Hepatocyte (in vitro differentiated cells): ENCODE measurements at places on chromosomes 4 and X.

DNA sequence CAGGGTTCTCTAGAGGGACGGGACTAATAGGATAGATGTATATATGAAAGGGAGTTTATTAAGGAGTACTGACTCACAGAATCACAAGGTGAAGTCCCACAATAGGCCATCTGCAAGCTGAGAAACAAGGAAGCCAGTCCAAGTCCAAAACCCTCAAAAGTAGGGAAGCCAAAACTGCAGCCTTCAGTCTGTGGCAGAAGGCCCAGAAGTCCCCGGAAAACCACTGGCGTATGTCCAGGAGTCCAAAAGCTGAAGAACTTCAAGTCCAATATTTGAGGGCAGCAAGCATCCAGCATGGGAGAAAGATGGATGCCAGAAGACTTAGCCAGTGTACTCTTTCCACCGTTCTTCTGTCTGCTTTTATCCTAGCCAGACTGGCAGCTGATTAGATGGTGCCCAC, 227.2 kb downstream of the KCTD8 start:
- no peak overlapping the region for H3K27ac ChIP-seq
- DNase-seq = no peak
- no peak overlapping the region for H3K4me3 ChIP-seq
- H3K36me3 ChIP-seq = no peaks in the 10 kb centered on the region

GRCh38 chrX:316351-317325, 2.0 kb downstream of the GTPBP6 start:
- H3K36me3 ChIP-seq = no peaks in the 10 kb centered on the region
- no peak overlapping the region for H3K27ac ChIP-seq
- H3K4me3 ChIP-seq = no peak overlapping the region
- no peaks in the 10 kb centered on the region for H3K4me1 ChIP-seq
- H3K27me3 ChIP-seq = no peaks in the 10 kb centered on the region
- no peak for DNase-seq

DNA sequence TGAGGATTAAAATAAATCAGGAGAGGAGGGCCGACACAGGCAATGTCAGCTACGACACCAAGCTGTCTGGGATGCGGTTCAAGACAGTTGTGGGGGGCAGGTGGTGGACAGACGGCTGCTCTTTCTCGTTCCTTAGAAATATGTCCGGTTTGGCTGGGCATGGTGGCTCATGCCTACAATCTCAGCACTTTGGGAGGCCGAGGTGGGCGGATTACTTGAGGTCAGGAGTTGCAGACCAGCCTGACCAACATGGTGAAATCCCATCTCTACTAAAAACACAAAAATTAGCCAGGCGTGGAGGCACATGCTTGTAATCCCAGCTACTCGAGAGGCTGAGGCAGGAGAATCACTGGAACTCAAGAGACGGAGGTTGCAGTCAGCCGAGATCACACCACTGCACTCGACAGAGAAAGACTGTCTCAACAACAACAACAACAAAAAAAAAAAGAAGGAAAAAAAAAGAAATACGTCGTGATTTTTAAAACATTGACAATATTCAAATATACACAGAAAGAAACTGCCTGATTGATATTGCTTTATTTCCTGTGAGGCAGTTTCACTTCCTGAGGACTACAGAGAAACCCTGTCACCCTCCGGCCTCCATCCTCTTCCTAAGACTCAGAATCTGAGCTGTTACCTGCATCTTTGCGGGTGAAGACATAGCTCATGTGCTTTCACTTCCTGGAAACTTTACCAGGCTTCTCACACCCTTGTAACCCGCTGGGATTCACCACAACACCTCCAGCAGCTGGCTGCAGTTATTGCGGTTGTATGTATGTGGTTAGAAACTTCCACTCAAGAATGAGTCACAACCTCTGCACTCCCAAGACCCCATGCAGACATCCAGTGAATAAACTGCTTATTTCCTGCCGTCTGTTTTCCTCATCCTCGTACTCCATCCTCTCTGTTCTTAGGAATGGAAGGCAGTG, 63.8 kb upstream of the STS start:
- H3K4me3 ChIP-seq = no peak overlapping the region
- no peaks in the 10 kb centered on the region for H3K27me3 ChIP-seq
- H3K4me1 ChIP-seq = no peaks in the 10 kb centered on the region
- H3K27ac ChIP-seq = no peak overlapping the region

DNA sequence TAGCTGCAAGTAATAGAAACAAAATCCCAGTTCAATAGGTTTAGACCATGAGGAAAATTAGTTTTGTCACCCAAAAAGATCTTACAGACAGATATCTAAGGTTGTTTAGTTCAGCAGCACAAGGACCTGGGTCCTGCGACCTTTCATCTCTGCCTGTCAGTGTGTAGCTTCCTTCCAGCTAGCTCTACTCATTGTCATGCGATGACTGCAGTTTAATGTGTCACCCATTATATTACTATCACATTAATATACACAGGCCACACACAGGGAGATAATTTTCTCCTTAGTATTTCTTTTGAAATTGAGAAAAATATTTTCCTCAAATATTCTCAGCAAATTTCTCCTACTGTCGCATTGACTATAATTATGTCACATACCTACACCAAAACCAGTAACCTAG, 232.1 kb upstream of the ARSJ start:
- H3K27me3 ChIP-seq = no peaks in the 10 kb centered on the region
- no peaks in the 10 kb centered on the region for H3K4me1 ChIP-seq
- no peak overlapping the region for H3K27ac ChIP-seq
- no peak overlapping the region for H3K4me3 ChIP-seq

DNA sequence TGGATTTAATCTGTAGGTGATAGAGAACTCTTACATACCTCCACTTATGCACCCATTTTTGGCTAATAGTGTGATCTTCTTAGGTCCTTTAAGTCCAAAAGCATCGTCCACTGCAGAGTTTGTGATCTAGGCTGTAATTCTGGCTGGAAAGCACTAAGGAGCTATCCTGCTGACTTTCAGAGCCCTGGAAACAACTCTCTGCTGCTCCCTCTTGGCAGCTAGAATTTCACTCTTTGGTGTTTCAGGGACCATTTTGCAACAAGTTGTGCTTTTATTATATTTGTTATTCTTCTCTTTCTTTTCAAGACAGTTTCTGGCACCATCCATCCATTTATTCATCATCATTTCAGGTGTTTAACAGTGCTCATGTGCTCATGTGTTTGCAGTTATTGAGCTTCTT, 130.0 kb downstream of the RBM46 start:
- no peak overlapping the region for H3K27ac ChIP-seq
- peak; percentile 32 for DNase-seq
- H3K4me1 ChIP-seq = peaks cover 8% of the 10 kb centered on the region
- H3K27me3 ChIP-seq = no peaks in the 10 kb centered on the region
- no peak overlapping the region for H3K4me3 ChIP-seq
- no peaks in the 10 kb centered on the region for H3K36me3 ChIP-seq

- no peaks in the 10 kb centered on the region for H3K36me3 ChIP-seq
- no peak overlapping the region for H3K4me3 ChIP-seq
- no peaks in the 10 kb centered on the region for H3K27me3 ChIP-seq
- H3K27ac ChIP-seq = peak overlapping the region; percentile 65
Measured at GRCh38 chr4:146032234-146032860, 93.7 kb upstream of the ZNF827 start.

- H3K36me3 ChIP-seq = no peaks in the 10 kb centered on the region
- DNase-seq = no peak
- H3K27ac ChIP-seq = no peak overlapping the region
- H3K27me3 ChIP-seq = no peaks in the 10 kb centered on the region
- H3K4me1 ChIP-seq = no peaks in the 10 kb centered on the region
Measured at GRCh38 chrX:9698576-9698975, 67.1 kb downstream of the GPR143 start.

DNA sequence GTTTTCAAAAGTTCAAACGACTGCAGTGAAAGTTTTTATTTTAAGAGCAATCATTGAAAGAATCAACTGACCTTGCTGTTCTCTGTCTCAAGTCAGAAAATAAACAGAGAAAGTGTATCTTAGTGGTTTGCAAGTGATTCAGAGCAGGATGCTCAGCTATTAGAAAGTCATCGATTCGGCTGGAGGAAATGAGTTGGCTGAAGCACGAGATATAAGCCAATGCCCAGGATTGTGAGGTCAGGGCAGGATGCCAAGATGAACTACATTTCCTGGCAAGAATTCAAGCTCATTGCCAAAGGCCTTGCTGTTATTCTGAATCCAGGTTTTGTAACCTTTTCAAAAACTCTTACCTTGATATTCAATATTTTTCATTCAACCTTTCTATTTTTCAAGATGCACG, 541.4 kb upstream of the BOD1L1 start:
- no peaks in the 10 kb centered on the region for H3K4me1 ChIP-seq
- no peak overlapping the region for H3K27ac ChIP-seq
- H3K27me3 ChIP-seq = no peaks in the 10 kb centered on the region

- peak; percentile 69 for DNase-seq
- peaks cover 16% of the 10 kb centered on the region for H3K4me1 ChIP-seq
- no peaks in the 10 kb centered on the region for H3K27me3 ChIP-seq
- no peak overlapping the region for H3K4me3 ChIP-seq
- H3K27ac ChIP-seq = peak overlapping the region; percentile 42
Measured at GRCh38 chr4:4677556-4678522, 136.0 kb upstream of the STX18 start.

DNA sequence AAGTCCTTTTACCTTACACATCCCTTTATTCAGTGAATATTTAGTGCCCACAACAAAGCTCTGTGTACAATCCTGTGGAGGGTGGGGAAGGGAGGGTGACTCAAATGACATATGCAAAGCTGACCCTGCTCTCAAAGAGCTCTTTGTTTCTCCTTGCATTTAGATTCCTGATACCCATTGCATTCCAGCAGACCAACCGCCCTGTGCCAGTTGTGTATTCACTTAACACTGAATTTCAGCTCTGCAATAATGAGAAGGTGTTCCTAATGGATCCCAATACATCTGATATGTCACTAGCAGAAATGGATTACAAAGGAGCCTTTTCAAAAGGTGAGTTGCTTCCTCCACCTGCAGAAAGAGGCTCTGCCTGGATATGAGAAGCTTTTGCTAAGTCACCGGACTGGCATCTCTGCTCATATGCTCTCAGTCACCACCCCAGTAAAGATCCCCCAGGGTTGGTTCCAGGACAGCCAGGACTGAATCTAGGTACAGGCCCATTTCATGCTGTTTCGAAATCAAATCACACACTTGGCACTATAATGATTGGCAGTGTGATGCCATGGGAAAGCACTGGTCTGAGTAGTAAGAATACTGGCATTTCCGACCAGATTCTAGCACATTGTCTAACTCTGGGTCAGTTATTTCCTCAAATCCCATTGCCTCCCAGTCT, 17.1 kb upstream of the ANXA3 start:
- H3K27me3 ChIP-seq = no peaks in the 10 kb centered on the region
- no peak overlapping the region for H3K4me3 ChIP-seq
- H3K4me1 ChIP-seq = no peaks in the 10 kb centered on the region
- no peak overlapping the region for H3K27ac ChIP-seq
- no peak for DNase-seq

- H3K4me1 ChIP-seq = no peaks in the 10 kb centered on the region
- no peaks in the 10 kb centered on the region for H3K27me3 ChIP-seq
- H3K36me3 ChIP-seq = no peaks in the 10 kb centered on the region
Measured at GRCh38 chr4:141807103-141807891, 170.9 kb downstream of the IL15 start.

GRCh38 chr4:184102927-184103326, 114.7 kb downstream of the ENPP6 start:
- peaks cover 20% of the 10 kb centered on the region for H3K4me1 ChIP-seq
- H3K27ac ChIP-seq = no peak overlapping the region
- no peak for DNase-seq
- H3K27me3 ChIP-seq = no peaks in the 10 kb centered on the region

GRCh38 chr4:40241941-40242340, 45.1 kb downstream of the RHOH start:
- H3K27ac ChIP-seq = no peak overlapping the region
- peaks cover 4% of the 10 kb centered on the region for H3K4me1 ChIP-seq
- no peak for DNase-seq
- H3K4me3 ChIP-seq = no peak overlapping the region
- H3K36me3 ChIP-seq = no peaks in the 10 kb centered on the region

- no peaks in the 10 kb centered on the region for H3K36me3 ChIP-seq
- H3K27me3 ChIP-seq = no peaks in the 10 kb centered on the region
- H3K27ac ChIP-seq = no peak overlapping the region
Measured at GRCh38 chr4:8706216-8707044, 113.9 kb downstream of the CPZ start.

GRCh38 chr4:111839141-111839540, 306.1 kb upstream of the FAM241A start:
- no peaks in the 10 kb centered on the region for H3K36me3 ChIP-seq
- no peak for DNase-seq
- H3K4me1 ChIP-seq = no peaks in the 10 kb centered on the region
- H3K4me3 ChIP-seq = no peak overlapping the region
- H3K27ac ChIP-seq = no peak overlapping the region

DNA sequence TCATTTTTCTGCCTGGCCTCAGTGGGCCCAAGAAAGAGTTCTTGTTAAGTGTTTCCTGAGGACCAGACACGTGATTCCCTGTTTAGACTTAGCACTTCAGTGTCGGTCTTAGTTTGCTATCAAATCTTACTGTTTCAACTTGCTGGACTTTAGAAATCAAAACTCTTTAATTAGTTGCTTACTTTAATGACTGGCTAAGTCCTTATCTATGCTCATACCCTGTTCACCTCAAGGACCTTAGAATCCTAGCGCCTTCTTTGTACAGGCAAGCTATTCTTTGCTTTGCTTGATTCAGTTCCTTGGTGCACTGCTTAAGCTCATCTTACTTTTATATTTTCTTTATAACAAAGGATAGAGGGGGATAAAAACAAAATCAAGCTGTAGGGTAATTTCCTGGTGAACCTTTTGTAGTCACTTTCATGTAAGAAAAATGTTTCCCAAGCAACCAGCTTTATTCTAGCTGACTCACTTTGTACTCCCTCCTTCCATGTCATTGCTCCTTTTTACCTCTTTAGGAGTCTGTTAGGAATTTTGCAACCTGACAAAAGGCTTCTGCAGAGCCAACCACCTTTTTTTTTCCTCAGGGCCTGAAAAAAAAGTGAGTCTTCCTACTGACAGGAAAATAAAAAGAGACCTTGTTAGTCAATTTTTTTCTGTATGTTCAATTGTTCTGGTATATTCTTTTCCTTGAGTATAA, 14.7 kb downstream of the WDR44 start:
- no peak overlapping the region for H3K4me3 ChIP-seq
- no peaks in the 10 kb centered on the region for H3K4me1 ChIP-seq
- H3K27me3 ChIP-seq = no peaks in the 10 kb centered on the region
- DNase-seq = no peak
- H3K36me3 ChIP-seq = no peaks in the 10 kb centered on the region

DNA sequence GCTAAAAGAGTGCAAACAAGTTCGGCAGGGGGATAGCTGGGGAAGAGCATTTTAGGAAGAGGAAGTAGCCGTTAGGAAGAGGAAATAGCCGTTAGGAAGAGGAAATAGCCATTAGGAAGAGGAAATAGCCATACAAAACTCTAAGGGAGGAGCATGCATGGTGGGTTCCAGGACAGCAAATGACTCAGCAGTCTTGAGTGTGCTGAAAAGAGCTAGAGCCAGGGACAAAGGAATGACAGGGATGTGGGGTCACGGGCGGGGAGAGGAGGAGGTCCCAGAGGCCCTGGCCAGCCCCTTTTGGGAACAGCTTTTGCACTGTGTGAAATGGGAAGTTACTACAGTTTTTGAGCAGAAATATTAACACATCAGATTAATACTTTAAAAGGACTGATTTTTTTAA, 882.6 kb downstream of the TRIML1 start:
- no peaks in the 10 kb centered on the region for H3K36me3 ChIP-seq
